B cell (primary cell): ENCODE measurements at places on chromosomes 12 and 14. TPM values are rescaled to one million over a fixed set of nuclear protein-coding genes. Genes with fewer than 3 reads are reported as not detected.

TAS2R20 gene
- total RNA-seq = 3.4 and 4.0 TPM in 2 replicates

LDHB gene
- 161 and 163 TPM in 2 replicates for total RNA-seq

TPH2 gene
- not detected in 2 replicates for total RNA-seq

DNA sequence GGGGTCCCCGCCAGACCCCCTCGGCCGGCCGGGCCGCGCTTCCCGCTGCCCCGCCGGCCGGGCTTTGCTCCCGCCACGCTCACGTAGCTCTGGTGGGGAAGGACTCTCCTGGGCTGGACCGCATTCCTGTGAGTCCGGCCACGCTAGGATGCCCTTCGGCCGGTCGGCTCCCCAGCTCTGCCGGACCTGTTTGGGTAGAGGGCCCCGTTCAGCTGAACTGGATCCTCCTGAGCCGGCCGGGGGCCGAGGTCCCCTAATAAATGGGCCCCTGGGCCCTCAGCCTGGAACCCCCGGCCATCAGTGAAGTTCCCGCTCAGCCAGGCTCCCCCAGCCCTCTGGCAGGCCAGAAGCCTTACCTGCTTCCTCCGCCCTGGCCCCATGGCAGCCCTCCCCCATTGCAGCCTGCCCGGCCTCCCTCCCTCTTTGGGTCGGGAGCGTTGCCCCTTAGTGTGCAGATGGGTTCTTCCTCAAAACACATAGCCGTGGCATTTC lies 593 bp downstream of the UNC119B start:
- no peaks in the 10 kb centered on the region for H3K36me3 ChIP-seq
- H3K4me1 ChIP-seq = peaks cover 26% of the 10 kb centered on the region
- peak; percentile 55 for DNase-seq

DNA sequence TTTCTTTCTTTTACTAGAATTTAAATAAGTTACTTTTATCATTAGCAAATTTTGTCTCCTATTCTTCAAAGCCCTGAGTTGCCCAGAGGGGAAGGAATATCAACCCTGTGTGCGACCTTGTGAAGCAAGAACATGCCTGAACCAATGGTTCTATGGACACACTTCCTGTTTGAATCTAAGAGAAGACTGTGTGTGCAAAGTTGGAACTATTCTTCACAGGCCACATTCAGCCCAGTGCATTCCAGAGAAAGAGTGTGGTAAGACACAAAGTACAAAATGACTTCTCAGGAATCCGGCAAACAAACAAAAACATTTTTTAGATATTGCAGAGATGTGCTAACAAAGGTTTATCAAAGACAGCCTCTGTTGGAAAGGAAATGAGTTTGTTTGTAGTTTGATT lies 90.8 kb upstream of the PTPRQ start:
- no peaks in the 10 kb centered on the region for H3K4me1 ChIP-seq
- no peaks in the 10 kb centered on the region for H3K36me3 ChIP-seq
- DNase-seq = no peak
- no peaks in the 10 kb centered on the region for H3K27me3 ChIP-seq

DNA sequence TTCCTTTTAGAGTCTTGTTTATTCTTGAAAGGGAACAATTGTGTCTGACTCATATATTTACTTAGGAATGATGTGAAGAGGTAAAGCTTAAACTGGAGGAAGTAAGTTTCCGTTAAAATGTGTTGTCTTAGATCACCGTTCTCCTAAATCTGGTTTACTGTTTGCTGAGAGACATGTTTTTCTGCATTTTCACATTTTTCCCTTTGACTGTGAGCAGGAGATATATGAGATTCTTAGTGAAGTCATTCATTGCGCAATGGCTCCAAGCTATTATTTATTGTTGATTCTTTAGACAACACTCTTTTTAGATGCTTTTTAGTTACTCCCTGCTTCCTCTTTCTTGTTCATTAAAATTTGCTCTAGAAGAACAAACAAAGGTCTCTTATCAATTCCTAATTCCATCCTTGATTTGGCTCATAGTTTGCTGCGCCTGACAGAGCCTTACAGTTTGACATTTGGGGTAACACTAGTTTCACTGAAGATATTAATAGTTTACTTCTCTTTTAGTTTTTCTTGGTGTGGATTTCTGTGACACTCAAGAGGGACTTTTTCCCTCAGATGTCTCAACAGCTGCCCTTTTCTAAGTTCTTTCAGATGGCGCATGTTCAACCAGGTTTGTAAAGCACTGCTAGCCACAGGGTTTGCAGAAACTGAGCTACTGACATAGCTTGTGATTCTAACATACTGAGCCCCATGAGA lies 11.4 kb downstream of the CLECL1 start:
- peak; percentile 85 for DNase-seq
- H3K27me3 ChIP-seq = no peaks in the 10 kb centered on the region
- no peaks in the 10 kb centered on the region for H3K36me3 ChIP-seq
- peak overlapping the region; percentile 88 for H3K27ac ChIP-seq

DNA sequence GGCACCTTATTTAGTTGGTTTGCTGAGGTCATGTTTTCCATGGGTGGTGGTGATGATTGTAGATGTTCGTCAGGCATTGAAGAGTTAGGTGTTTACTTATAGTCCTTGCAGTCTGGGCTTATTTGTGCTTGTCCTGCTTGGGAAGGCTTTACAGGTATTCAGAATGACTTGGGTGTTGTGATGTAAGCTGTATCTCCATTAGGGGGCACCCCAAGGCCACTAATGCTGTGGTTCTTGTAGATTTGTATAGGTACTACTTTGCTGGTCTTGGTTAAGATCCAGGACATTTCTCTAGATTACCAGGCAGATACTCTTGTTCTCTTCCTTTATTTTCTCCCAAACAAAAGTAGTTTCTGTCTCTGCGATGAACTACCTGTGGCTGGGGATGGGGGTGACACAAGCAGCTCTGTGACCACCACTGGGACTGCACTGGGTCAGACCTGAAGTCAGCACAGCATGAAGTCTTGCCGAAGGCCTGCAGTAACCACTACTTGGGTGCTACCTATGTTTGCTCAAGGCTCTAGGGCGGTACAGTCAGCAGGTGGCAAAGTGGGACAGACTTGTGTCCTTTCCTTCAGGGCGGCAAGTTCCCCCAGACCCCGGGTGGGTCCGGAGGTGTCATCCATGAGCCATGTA lies 35.8 kb upstream of the FBXO33 start:
- H3K4me1 ChIP-seq = no peaks in the 10 kb centered on the region
- DNase-seq = no peak
- H3K27ac ChIP-seq = no peak overlapping the region
- H3K27me3 ChIP-seq = no peaks in the 10 kb centered on the region
- H3K36me3 ChIP-seq = no peaks in the 10 kb centered on the region

ADAMTS20 gene
- not detected in 2 replicates for total RNA-seq

TROAP gene
- 1.0 and 1.7 TPM in 2 replicates for total RNA-seq

AP5M1 gene
- total RNA-seq = 53.6 and 54.9 TPM in 2 replicates

- DNase-seq = no peak
- H3K36me3 ChIP-seq = no peaks in the 10 kb centered on the region
- H3K4me3 ChIP-seq = peak overlapping the region; percentile 84
- peak overlapping the region; percentile 92 for H3K27ac ChIP-seq
- H3K4me1 ChIP-seq = peaks cover 24% of the 10 kb centered on the region
- H3K27me3 ChIP-seq = no peaks in the 10 kb centered on the region
Observed at GRCh38 chr12:9646794-9647781, 22.4 kb upstream of the CLEC2D start.

B3GNT4 gene
- total RNA-seq = 0.12 TPM in 1 of 2 replicates, not detected in the other

DNA sequence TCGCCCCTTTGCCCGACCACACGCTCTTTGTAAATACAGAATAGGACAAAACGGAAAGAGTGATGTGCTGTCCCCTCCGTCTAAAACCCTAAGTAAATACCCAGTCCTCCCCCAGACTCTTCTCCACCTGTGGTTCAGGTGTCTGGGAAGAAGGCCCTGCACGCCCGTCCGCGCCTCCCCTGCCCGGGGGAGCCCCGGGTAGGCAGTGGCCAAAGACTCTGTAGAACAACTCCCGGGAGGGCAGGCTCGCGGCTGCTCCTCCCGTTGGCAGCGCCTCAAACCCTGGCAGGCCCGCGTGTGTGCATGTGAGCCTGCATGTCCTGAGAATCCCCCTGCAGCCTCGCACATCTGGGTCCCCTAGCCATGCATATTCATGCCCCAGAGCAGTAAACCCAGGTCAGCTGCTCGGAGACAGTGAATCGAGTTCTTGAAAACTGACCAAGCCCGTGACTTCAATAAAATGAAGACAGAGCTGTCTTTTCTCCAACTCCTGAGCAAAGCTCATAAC lies 165.8 kb downstream of the MON2 start:
- H3K27me3 ChIP-seq = peaks cover 43% of the 10 kb centered on the region
- peaks cover 18% of the 10 kb centered on the region for H3K4me1 ChIP-seq
- peak overlapping the region; percentile 53 for H3K4me3 ChIP-seq
- no peaks in the 10 kb centered on the region for H3K36me3 ChIP-seq

- no peaks in the 10 kb centered on the region for H3K4me1 ChIP-seq
- peaks cover 1% of the 10 kb centered on the region for H3K36me3 ChIP-seq
- peak; percentile 23 for DNase-seq
- H3K27me3 ChIP-seq = no peaks in the 10 kb centered on the region
Observed at GRCh38 chr14:52678591-52678990, 16.8 kb downstream of the ERO1A start.

DNA sequence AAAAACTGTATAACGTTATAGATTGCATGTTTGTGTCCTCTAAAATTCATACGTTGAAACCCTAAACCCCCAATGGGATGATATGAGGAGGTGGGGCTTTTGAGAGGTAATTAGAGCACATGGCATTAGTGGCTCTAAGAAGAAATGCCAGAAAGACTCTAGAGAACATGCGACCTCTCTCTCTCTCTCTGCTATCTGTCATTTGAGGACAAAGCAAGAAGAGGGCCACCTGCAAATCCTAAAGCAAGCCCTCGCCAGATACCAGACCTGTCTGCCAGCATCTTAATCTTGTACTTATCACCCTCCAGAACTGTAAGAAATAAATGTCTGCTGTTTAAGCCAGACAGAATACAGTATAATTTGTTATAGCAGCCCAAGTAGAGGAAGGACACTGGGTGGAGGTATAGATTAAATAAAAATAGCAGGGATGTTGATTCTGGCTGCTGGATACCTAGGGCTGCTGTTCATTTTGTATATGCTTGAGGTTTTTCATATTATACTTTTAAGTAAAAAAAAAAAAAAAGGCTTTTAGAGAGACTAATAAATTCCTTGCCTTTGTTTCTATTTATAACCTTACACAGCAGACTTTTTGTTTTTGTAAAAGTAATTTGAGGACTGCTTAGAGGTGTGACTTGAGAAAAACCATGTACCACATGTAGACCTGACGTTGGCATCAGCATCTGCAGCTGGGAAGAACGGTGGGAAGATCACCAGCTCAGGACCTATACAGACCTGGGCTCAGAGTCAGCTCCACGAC lies 26.9 kb downstream of the MOK start:
- H3K4me1 ChIP-seq = no peaks in the 10 kb centered on the region
- no peaks in the 10 kb centered on the region for H3K27me3 ChIP-seq
- no peaks in the 10 kb centered on the region for H3K36me3 ChIP-seq
- no peak overlapping the region for H3K27ac ChIP-seq
